ENCODE measurements at places on chromosomes 1 and 21.

- no peak for DNase-seq
These were observed 38.2 kb downstream of the TP73 start for GRCh38 chr1:3690282-3691065.

DNA sequence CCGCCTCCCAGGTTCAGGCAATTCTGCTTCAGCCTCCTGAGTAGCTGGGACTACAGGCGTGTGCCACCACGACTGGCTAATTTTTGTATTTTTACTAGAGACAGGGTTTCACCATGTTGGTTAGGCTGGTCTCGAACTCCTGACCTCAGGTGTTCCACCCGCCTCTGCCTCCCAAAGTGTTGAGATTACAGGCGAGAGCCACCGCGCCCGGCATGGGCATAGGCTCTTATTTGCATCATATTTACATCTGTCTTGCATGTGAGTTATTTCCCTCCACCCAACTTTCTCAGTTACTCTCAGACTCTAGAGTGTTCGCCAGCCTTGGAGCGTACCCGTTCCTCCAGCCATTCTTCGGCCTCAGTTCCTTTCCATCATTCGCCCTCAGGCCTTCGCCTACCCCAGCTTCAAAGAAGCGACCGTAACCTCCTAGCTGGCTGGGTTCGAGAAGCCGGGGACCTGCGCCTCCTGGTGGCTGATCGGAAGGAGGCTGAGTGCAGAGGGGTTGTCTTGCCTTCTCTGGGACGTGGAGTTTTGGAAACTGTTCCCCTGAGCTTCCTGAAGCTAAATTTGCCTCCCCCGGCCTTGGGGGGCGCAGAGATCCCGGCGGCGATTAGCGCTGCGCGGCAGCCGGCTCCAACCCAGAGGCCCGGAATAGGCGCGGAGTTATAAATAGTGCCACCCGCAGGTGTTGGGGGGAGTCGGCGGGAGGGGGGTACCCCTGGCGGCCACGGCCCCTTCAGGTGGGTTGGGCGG, 3.6 kb upstream of the ZBTB7B start:
- DNase-seq: no peak

DNA sequence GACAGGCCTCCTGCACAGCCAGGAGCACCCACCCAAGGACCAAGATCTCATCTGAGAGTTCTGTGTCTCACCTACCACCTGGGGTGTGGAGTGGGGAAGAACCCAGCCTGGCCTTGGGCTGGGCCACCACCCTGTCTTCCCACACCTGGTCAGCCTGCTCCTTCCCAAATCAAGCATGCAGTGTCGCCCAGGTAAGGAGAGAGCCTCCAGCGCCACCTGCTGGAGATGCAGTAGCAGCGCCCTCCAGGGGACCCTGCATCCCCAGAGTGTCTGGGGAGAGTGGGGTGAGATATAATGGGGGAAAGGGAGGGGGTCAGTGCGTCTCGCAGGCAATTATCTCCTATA, 32.3 kb downstream of the KIAA2013 start:
- DNase-seq: no peak

- no peak for DNase-seq
These were observed 54.1 kb downstream of the LDLRAD2 start for GRCh38 chr1:21865943-21866706.

DNA sequence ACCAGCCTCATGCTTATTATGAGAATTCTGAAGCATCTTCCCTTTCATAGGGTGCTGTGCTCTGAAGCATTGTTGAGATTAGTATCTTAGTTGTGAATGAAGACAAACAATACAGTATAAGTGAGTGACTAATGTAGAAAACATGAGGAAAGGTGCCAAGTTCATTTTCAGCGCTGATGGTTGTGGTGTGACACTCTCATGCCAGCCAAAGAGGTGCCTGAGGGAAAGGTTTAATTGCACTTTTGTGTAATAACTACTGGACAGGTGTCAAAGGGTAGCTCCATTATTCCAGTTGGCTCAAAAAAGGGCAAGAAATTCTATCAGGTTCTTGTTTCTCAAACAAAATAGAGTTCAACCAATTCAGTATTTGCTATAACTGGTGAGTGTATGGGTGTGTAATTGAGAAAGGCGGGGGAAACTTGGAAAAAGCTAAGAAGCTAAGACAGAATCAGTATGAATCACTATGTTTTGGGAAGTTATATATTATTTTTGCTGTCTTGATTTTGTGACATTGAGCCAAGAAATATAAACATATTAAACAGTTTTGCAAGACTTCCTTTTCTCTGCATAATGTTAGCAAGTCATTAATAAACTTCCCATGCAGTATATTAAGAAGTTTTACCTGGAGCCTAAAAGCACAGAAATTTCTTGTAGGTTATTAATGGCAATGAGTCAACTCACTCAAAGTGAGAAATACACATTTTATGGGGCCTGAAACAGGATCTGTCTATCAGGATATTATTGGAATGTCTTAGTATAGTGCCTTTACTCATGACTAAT, 31.8 kb downstream of the KCNK2 start:
- peak; percentile 75 for DNase-seq
